ENCODE measurements at places on chromosomes 5 and 9. TPM values are rescaled to one million over a fixed set of nuclear protein-coding genes. Genes with fewer than 3 reads are reported as not detected.

DNA sequence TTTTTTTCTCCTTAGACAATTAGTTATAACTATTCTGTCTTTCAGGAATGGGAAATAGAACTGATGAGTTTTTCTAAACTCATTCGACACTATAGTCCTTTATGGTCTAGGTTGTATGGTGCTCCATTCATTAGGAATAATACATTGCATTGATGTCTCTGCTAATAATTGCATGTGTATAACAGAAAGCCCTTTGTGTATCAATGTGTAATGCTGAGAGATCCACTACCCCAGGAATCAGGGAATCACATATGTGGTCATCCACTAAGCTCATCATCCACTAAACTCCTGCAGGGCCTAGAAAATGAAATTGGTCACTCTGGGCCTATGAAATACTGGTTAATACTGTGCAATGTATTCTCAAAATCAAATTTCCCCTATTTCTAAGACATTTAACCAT lies 242.0 kb upstream of the CDH18 start:
- no peak overlapping the region for H3K27ac ChIP-seq
- H3K27me3 ChIP-seq = no peaks in the 10 kb centered on the region
- no peak overlapping the region for H3K4me3 ChIP-seq
- no peak for DNase-seq
- H3K4me1 ChIP-seq = peaks cover 10% of the 10 kb centered on the region
- H3K36me3 ChIP-seq = peaks cover 1% of the 10 kb centered on the region

Gene PDCD1LG2
- total RNA-seq = not detected

DNA sequence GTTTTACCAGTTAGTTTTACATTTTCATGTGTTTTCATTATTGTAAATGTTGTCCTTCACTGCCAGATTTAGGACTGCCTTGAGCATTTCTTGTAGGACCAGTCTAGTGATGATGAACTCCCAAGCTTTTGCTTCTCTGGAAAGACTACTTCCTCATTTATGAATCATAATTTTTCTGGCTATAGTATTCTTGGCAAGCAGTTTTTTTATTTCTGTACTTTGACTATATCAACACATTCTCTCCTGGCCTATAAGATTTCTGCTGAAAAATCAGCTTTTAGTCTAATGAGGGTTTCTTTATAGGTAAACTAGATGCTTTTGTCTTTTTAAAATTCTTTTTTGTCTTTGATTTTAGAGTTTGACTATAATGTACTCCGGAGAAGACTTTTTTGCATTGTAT lies 256.8 kb upstream of the GRAMD2B start:
- no peak overlapping the region for H3K27ac ChIP-seq
- no peak overlapping the region for H3K4me3 ChIP-seq
- no peaks in the 10 kb centered on the region for H3K4me1 ChIP-seq
- H3K27me3 ChIP-seq = no peaks in the 10 kb centered on the region
- no peak for DNase-seq
- peaks cover 9% of the 10 kb centered on the region for H3K36me3 ChIP-seq

DNA sequence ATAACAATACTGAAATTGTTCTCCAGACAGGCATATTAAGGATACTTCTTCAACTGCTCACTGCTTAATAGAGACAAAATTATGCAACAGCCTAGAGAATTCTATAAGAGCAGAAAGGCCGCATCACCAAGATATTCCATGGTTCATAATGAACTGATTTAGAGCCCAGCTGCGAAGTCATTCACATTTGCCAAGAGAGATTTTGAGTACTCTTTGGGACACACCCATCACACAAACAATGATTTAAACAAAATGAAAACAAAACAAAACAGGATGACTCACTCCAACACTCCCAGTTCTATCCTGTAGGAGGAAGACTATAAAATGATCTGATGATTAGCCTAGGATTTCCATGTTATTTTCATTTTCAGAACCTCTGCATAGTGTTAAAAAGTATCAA lies 145.7 kb upstream of the GNA14 start:
- no peak overlapping the region for H3K4me3 ChIP-seq
- no peaks in the 10 kb centered on the region for H3K4me1 ChIP-seq
- peaks cover 15% of the 10 kb centered on the region for H3K36me3 ChIP-seq
- H3K27ac ChIP-seq = no peak overlapping the region
- no peak for DNase-seq

Gene OGN
- 2.6 TPM for total RNA-seq
